ENCODE measurements at places on chromosomes 5 and 9.

- DNase-seq, result no peak
These were observed 861.9 kb downstream of the CDH18 start for GRCh38 chr5:19125956-19126713.

GRCh38 chr5:95533761-95534160 lies 21.0 kb downstream of the SKIC3 start:
- DNase-seq, result no peak

DNA sequence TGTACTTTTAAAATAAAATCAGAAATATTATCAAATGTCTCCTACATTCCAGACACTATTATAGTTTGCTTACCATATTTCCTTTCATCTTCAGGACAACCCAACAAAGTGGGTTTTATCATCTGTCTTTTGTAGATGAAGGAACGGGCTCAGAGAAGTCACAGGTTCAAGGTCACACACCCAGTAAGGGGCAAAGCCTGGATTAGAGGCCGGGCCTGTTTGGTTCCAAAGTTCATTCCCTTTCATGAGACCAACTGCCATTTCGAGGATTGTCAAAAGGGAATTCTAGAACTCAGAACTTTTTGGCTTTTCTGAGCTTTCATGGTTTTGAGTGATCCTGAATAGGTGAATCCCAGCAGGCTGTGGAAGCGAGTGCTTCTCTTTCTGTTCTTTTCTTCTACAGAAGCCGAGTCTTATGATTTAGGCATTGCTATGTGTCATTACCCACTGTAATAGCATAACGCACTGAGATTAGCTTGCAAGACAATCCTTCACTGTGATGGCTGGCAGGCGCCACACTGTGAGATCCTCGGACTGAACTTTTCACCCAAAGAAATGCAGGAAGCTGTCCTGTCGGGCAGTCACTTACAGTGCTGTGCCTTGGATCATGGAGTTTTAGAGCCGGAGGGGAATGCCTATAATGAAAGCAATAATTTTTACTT lies 43.8 kb upstream of the ANKH start:
- DNase-seq, result no peak

GRCh38 chr9:36263683-36264082 lies 5.4 kb upstream of the GNE start:
- no peak for DNase-seq

DNA sequence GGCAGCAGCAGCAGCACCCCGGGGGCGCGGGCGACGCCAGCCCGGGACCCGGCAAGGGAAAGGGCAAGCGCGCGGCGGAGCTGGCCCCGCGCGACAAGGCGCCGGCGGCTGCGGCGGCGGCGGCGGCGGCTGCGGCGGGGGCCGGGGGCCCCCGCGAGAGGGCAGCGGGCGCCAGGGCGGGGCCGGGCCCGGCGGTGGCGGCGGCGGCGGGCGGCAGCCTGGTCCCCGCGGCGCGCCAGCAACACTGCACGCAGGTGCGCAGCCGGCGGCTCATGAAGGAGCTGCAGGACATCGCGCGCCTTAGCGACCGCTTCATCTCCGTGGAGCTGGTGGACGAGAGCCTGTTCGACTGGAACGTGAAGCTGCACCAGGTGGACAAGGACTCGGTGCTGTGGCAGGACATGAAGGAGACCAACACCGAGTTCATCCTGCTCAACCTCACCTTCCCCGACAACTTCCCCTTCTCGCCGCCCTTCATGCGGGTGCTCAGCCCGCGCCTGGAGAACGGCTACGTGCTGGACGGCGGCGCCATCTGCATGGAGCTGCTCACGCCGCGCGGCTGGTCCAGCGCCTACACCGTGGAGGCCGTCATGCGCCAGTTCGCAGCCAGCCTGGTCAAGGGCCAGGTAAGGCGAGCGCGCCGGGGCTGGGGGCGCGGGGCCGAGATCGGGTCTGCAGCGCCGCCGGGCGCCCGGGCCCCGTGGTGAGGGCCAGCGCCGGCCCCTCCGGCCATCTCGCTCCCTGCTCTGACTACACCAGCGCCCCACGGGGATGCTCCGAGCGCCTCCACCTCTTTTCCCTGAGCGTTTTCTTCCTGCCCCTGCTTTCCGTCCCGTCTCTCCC lies at the start of gene UBE2QL1:
TSS of gene UBE2QL1 (plus strand) at position 238 of the 843 bp plus-strand sequence. CDS start at position 273, 35 bp downstream.
- peak; percentile 5 for DNase-seq

DNA sequence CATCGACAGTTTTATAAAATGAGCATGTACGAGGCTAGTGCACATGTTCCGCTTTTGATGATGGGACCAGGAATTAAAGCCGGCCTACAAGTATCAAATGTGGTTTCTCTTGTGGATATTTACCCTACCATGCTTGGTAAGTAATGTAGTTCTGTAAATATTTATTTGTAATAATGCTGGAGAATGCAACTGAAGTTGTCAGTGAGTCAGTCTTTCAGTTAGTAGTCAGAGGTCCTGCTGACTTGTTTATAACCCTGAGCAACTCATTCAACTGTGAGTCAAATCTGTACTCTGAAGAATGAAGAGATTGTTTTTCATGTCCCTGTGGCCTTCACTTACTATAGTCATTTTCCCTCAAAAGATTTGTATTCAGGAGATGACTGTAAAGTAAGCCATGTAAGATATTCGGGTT lies 28.4 kb upstream of the GPR150 start:
- no peak for DNase-seq

GRCh38 chr9:90322296-90322695 lies 320.3 kb downstream of the DIRAS2 start:
- DNase-seq, result no peak

- DNase-seq, result peak; percentile 16
These were observed 125.0 kb downstream of the LHFPL2 start for GRCh38 chr5:78523314-78524193.

- no peak for DNase-seq
These were observed 1412.1 kb downstream of the EFNA5 start for GRCh38 chr5:106258591-106259125.

- no peak for DNase-seq
These were observed 16.7 kb downstream of the IFNB1 start for GRCh38 chr9:21060919-21061561.

- no peak for DNase-seq
These were observed 10.3 kb downstream of the GBGT1 start for GRCh38 chr9:133153227-133154096.

DNA sequence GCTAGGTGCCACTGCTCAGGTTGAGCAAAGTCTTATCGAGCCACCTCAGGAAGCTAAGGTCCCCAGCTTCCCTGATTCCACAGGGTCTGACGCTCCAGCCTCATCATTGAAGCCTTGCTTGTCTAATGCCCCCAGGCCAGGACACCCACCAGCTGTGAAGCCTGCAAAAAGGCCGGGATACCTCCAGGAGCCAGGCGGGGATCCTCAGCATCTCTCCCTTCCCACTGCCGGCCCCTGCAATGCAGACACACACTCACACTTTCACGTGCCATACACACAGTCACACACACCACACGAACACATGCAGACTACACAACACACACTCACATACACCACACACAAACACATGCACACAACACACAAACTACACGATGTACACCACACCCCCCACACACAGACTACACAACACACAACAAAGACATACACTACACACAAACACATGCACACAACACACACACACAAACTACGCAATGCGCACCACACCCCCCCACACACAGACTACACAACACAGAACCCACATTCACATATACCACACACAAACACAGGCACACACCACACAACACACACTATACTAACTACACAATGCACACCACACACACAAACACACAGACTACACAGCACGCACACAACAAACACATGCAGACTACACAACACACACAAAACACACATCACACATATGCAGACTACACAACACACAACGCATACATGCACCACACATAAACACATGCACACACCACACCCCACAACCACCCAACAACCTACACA lies 17.8 kb upstream of the S1PR3 start:
- DNase-seq, result peak; percentile 31

GRCh38 chr5:180127682-180128670 lies 56.4 kb upstream of the RNF130 start:
- no peak for DNase-seq

DNA sequence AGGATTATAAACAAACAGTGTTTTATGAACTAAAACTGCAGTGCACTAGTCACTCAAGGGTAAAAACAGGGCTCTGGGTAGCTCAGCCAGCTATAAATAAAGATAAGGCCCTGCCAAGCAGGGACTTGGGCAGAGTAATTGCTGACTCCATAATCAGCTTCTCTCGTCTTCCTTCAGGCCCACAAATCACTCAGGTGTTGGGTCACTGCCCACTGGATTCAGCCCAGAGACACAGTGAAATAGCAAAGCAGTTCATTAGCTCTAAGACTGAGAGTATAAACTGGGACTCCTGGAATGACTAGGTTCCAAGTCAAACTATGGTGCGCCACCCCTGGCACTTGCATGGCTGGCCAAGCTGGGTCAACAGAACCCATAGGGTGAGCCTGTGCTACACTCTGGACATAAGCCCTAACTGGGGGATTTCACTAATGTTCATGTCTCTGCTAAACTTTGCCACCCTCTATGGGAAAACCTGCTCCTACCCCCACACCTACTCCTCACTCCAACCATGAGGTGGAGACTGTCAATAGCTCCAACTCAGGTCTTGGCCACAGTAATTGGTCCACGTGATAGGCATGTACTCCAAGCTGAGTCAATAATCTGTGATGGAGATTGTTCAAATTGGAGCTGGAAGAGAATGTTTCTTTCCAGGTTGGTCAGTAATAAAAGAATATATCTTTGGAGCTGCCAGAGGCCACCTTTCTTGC lies 158.5 kb downstream of the SLIT3 start:
- no peak for DNase-seq

DNA sequence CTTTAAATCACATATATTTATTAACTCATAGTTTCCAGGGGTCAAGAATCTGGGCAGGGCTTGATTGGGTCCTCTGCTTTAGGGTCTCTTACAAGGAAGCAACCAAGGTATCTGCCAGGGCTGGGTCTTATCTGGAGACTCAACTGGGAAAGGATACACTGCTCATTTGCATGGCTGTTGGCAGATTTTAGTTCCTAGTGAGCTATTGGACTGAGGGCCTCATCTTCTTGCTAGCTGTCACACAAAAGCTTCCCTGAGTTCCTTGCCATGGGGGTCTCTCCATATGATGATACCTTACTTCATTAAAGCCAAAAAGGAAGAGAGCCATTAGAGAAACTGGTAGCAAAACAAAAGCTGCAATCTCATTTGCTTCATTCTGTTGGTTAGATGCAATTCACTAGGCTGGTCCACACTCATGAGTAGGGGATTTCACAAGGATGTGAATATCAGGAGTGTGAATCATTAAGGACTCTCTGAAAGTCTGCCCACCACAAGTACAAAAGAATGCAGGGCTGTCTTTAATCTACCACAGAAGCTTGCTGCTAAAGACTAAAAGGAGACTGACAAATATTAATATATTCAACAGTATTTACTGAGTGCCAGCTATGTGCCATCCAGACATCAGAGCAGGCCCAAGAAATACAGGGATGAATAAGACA lies 42.0 kb upstream of the TIMD4 start:
- no peak for DNase-seq

DNA sequence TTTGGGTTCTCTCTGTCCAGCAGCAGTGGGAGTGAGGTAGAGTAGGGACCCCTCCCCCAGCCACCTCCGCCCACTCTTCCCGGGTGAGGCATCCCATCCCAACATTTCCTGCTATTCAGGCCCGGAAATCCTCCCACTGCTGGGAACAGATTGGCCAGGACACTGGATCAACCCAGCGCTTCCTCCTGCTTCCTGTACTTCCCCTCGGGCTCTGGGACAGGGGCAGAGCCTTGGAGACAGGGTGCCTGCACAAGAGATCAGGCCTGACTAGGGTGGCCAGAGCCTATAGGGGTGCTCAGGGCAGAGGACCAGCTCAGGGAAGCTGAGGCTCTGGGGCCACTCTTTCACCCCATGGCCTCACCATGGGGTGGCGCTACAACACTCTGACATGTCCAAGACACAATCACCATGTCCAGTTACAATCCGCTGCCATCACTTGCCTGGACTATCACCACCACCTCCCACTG lies 14.5 kb downstream of the SH2D3C start:
- DNase-seq, result peak; percentile 60

DNA sequence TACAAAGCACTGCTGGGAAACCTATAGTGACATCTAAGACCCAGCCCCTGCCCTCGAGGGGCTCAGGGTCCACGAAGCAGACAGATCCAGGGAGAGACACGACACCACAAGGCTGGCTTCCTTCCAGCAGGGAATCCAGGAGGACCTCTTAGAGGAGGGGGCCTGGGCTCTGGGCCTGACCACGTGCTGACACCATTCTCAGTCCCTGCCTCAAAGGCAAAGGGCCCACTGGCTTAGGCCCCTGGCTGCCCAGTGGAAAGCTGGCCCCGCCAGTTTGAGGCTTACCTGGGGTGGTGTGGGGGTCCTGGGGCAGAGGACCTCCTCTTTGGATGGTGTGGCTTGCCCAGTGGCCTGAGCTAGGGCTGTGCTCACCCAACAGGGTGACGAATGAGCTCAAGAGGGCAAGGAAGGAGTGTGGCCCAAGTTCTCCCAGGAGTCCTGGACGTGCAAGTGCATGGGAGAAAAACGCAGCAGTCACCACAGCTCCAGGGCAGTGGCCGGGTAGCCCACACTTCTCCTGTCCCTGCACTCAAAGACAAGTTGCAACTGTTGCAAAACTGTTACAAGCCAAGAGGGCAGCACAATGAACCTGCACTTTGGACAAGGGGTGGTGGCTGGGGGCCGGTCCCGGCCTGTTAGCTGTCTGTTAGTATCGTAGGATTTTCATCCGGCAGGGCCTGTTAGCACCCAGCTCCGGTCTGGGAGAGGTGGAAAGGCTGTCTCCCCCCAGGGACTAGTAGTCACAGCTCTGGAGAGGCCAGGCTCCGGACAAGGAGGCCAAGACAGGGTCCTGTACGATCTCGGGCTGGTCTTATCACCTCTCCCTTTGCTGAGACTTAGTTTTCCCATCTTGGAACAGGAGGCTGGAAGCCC lies 1.5 kb upstream of the SARDH start:
- DNase-seq, result no peak

- DNase-seq, result no peak
These were observed 507.7 kb downstream of the CCDC171 start for GRCh38 chr9:16060436-16061129.

DNA sequence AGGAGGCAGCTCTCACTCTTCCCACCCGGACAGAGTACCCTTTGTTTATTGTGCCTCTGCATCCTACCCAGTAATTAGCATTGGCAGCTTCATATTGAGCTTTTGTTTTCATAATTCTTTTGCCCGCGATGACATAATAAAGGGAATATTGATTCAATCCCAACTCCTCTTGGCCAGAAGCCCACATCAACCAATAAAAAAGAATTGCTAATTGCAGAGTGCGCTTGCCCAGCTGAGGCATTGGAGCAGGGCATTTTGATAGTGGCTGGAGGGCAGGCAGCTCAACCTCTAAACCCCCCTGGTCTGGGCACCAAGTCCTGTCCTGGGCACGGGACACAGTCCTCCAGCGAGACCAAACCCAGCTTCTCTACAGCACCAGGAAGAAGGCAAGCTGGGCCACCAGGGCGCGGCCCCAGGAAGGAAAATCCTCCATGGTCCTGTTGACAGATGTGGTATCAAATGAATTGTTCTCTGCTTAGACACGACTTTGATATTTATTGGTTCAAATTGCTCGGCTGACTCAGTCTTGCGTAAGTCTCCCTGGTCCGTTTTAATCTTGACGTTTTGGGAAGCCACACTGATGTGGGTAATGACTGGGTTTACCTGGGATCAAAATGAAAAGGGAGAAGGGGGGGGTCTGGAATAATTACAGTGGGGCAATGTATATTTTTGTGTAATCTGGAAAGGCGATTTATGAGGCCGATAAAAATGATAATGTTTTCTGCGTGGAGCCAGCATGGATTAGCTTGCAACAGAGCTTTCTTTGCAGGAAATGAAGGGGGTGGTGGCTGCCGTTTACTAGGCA lies 220.7 kb upstream of the MSX2 start:
- no peak for DNase-seq

All from erythroblast (primary cell).